Activated CD8-positive, alpha-beta memory T cell treated with anti-CD3 and anti-CD28 coated beads for 1 hour (primary cell): ENCODE measurements at places on chromosomes 1 and 21.

DNA sequence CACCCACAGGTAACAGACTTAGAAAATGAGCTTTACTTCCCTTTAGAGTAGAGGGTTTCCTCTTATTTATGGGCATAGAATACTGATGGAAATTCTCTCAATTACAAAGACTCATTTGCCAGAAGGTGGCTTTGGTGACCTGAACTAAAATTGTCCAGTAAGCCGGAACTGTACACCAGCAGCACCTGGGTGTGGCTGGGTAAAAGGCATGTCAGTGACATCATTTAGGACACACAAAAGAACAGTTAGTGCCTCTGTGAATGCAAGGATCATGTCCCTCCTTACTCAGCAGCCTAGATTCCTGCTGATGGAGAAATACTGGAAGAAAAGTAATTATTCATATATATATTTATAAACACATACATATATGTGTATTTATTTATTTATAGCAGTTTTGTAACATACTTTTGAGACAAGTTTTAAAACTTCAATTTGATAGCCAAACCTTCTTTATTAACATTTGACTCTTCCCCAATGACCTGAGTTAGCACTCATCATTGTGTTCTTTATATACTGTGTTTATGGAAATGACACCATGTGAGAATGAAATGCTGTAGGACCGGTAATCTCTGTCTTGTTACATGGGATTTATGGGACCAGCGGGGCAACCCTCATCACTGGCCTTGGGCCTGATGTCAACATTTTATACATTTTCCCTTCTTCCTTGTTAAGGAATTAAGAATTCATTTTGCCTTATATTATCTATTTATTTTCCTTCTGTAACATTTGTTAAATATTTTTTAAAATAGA is 274.4 kb downstream of the BRINP2 start:
- DNase-seq = no peak

DNA sequence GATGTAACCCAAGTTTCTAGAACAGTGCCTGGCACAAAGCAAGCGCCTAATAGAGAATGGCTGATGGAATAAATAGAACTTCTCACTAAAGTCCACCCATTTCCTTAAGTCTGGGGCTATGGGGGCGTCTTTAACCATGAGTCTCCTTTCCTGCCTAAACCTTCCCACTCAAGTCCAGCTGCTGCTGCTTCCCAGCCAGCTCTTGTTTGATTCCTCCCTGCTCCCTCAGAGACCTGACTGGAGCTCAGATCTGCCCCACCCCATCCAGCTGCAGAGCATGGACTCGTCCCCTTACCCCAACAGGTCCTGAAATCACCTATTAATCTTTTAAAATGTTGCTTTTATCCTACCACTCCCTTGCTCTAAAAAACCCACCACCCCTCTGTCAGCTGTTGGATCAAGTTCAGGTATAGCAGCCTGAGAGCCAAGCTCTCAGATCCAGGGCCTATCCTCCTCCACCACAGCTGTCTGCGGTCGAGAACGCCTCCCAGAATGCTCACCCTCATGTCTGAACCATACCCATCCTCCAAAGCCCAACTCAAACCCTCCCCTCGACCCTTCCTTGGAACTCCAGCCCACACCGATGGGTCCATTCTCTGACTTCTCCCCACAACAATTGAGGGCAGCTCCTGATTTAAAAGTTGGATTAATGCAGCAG is 12.8 kb upstream of the GALNT2 start:
- no peak for DNase-seq

DNA sequence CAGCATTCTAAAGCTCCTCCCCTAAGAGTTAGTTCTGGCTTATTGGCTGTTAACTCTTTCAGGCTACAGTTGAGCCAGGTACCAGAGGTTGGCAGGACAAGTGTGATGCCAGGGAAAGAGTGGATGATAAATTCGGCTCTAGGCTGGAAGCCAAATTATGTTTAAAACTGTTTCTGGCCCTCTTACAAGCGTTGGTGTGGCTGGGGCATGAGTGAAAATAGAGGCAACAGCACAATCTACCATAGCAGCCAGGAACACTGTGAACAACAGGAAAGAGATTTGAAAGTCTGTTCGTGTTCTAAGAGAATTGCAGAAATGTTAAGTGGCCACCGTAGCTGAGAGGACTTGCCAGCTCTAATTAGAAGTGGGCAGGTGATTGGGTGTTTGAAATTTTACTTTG is 84.2 kb downstream of the CDC7 start:
- no peak for DNase-seq

GRCh38 chr1:25027822-25028586 is 97.9 kb upstream of the RUNX3 start:
- DNase-seq = no peak

- no peak for DNase-seq
Measured at GRCh38 chr1:155892796-155893195, 18.4 kb downstream of the RIT1 start.
